ENCODE measurements at places on chromosomes 2 and 18.

GRCh38 chr18:39375066-39375465, 1809.5 kb upstream of the CELF4 start:
- DNase-seq = no peak

DNA sequence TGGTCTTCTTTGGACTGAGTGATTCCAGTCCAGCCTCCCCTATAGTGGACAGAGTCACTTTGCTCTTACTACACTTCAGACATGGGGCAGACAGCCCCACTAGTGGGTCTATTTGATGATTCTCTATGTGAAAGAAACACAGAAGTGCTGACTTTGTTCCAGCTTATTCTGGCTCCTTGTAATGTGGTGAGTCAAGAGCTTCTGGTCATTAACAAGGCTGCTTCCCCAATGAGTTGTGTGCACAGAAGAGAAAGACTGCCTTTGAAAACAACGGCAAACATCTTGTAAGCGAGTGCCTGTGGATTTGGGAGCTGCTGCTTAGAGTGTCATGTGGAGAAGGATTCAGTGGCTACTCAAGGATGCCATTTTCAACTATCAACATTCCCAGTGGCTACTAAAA, 39.1 kb downstream of the RMC1 start:
- no peak for DNase-seq

DNA sequence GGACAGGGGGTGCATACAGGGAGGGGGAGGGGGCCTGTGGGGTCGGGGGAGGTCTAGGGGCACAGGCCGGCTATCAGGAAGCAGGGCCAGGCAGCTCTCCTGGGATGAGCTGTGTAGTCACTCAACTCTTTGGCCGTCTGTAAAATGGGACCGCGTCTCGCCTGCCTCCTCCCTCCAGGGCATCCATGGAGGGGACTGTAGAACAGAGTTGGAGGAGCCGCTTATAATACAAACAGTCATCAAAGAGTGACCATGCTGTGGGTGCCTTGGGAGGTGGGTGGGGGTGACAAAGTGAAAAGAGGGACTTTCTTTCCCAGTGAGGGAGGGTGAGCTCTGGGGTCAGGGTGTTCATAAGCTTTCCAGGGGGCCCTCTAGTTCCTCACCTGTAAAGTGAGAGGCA, 169.6 kb upstream of the HAAO start:
- DNase-seq = no peak

DNA sequence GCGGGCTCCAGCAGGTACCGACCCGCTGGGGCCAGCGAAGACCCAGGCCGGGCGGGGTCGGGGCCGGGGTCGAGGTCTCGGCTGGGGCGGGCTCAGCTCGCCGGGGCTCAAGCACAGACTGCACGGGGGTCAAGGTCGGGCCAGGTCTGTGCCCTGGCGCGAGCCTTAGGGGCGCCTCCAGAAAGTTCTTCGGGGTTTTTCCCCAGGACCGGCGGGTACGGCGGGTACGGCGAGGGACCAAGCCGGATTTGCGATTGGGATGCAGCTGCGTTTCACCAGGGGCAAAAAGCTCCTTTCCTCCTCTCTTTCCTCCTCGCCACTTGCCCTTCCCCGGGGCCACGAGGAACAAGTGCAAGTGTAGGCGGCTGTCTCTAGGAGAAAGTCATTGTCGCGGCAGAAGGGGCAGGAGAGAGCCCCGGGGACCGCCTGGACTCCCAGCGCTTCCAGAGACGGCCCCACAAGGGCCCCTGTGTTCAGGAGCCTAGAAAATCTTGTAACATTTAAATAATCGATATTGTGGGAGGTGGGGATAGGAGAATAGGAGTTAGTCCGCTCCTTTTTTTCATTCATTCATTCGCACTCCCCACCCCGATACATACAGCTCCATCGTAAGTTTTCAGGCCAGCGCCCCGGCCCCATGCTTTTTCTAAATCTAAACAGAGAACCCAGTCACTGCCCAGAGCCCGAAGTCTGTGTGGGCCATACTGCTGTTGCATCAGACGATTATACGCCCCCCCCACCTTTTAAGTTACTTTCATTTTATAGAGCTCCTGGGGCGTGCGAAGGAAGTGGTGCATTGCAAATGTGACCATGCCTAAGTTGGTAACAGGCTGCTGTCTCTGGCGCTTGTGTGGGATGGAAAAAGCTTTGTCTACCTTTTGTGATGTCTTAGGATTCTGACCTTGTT, 679 bp downstream of the PMAIP1 start:
- DNase-seq = peak; percentile 36

All from activated naive CD4-positive, alpha-beta T cell (primary cell).